ENCODE measurements at places on chromosomes 11 and 22.

DNA sequence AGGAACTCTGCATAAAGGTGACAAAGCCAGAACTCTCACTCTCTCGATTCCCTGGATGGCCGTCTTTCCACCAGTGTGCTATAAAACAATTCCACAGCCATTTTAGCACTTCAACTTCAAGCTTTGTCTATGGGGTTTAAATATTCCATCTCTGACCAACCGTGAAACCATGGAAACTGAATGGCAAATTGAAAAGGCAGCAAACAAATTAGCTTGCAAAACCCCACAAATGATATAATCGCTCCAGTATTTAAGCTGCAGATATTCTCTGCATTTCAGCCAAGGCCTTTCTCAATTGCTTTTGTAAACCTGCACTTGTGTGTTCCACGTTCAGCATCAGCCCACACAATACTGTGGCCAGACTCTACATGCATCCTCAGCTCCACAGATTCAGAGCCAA lies 131.7 kb upstream of the ISX start:
- no peak for DNase-seq

- DNase-seq = no peak
These were observed 74.5 kb upstream of the CSNK2A3 start for GRCh38 chr11:11427542-11427941.

DNA sequence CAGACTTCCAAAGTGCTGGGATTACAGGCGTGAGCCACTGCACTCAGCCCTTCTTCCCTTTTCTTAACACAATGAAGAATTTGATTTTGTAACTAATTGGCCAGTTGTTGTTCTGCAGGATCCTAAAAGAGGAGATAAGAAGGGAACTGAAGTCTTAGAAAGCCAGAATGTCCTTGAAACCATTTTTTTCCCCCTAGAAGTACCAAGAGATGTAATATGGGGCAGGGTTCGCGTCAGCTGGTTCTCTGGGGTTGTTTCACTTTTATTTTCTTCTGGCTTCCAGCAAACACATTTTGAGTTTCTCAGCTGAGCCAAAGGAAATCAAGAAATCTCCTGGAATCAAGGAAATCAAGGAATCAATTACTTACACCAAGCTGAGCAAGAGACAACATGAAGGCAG lies 7.6 kb upstream of the NUCB2 start:
- DNase-seq = no peak

- DNase-seq = no peak
These were observed 15.0 kb upstream of the YWHAH start for GRCh38 chr22:31929167-31929930.

DNA sequence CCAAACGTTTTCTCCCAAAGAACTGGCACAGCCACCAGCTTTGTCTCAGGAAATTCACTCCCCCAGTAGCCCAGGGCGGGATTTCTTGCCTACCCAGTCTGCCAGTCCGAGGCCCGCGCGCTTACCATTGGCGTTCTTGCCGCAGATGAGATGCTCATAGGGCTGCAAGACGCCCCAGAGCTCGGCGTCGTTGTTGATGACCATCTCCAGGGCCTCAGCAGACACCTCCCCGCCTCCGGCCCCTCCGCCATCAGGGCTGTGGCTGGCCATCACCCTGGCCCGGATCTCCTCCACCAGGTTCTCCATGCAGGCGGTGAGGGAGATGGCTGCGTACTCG lies 1.3 kb downstream of the ABTB2 start:
- DNase-seq = no peak

DNA sequence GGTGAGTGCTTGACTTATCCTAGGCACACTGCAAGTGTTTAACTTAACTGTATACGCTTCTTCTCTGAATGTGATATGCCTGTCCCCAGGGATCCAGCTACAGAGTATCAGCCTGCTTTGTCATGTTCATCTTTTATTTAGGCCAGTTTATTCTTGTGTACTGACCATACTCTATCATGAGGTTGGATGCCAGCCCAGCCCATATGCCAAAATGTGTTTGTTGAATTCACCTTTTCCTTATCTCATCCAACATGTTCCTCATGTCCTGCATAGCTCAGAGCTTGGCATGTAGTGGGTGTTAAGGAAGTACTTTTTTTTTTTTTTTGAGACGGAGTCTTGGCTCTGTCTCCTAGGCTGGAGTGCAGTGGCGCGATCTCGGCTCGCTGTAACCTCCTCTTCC lies 116.2 kb downstream of the NCAM1 start:
- no peak for DNase-seq

DNA sequence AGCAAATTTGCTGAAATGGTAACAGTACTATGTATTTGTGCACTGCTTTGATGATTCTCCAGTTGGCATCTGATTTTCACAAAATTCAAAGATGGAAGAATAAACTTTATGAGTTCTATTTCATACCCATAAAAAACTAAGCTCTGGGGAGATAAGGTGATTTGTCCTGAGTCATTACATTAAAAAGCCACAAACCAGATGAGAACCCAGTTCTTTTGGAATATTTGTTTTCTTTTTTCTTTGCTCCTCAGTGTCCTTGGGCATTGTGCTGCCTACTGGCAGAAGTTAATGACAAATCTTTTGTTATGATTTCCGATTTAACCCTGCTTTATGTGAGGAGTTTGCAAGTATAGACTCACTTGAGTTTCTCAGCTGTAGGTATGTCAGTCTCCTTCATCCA lies 45.4 kb upstream of the AMOTL1 start:
- no peak for DNase-seq

GRCh38 chr11:2924381-2924780 lies 4.8 kb downstream of the PHLDA2 start:
- no peak for DNase-seq

- DNase-seq = no peak
These were observed 29.7 kb upstream of the SIK2 start for GRCh38 chr11:111572581-111572980.

DNA sequence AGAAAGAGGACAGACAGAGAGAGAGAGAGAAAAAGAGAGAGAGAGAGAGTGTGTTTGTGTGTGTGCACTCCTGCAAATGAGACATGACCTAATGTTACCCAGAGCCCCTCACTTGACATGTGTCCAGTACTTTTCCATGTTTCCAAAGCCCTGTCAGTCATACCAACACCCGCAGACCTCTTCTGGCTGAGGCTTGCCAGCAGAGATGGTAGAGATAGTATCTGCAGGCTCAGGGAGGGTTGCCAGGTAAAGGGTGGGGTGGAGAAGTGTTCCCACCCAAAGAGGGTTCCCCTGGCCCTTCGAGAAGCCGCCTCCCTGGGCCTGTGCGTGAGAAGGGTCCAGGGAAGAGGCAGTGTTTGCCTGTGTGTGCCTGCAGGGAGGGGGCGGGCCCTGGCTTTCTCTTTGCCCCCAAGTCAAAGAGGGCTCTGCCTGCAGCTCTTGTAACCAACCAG lies 40.7 kb downstream of the POU2F3 start:
- DNase-seq = no peak

DNA sequence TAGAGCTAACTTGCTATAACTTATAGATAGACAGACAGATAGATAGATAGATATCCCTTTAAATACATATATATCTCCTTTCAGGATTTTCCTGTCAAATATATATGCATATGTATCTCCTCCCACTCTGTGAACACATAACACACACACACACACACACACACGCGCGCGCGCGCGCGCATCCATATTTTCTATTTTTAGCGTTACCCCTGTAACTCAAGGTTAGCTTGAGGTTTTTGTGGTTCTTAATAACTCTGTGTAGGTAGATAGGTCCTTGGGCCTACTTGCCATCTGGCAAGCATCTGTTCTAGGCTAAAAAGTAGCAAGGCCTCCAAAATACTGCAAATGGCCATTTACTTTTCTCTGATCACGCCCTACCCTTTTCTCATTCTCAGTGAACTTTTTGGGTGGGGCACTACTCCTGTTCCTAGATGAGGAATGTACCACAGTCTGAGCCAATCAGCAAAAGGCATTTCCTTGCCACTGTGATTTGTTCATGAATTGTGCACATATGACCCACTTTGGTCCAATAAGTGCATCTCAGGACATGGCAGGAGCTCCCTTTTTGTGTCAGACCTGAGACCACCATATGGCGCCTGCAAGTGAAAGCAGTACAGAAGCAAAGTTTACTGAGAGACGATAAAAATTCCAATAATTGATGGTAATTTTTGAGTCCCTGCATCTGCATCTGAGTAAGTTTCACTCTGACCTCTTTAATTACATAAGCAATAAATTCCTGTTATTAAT lies 740.5 kb upstream of the API5 start:
- no peak for DNase-seq

DNA sequence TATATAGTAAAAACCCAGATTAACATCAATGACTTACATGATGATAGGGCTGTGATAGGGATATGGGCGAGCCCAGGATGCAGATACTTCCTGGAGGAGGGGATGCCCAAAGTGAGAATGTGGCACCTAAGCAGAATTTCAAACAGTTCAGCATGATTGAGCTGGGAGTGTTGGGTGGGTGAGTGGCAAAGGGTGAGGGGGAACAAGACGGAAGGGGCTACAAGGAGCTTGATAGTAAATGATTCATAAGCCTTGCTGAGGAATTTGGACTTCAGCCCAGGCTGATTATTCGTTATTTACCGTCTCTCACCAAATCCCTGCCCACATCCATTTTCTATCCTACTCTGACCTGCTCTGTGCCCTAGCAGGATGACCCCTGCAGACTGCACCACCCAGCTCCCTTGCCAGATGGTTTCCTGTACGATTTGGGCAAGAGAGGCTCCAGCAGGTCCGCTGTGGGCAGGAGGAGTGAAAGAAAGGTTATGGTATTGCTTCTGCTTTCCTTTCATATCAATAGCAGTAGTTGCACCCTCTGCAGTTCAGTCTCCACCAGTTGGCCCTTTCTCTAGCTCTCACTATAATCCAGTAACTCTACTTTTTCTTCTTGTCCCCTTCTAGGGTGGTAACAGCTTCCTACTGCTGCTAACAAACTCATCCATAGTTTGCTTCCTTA lies 30.3 kb upstream of the SIK2 start:
- DNase-seq = no peak

DNA sequence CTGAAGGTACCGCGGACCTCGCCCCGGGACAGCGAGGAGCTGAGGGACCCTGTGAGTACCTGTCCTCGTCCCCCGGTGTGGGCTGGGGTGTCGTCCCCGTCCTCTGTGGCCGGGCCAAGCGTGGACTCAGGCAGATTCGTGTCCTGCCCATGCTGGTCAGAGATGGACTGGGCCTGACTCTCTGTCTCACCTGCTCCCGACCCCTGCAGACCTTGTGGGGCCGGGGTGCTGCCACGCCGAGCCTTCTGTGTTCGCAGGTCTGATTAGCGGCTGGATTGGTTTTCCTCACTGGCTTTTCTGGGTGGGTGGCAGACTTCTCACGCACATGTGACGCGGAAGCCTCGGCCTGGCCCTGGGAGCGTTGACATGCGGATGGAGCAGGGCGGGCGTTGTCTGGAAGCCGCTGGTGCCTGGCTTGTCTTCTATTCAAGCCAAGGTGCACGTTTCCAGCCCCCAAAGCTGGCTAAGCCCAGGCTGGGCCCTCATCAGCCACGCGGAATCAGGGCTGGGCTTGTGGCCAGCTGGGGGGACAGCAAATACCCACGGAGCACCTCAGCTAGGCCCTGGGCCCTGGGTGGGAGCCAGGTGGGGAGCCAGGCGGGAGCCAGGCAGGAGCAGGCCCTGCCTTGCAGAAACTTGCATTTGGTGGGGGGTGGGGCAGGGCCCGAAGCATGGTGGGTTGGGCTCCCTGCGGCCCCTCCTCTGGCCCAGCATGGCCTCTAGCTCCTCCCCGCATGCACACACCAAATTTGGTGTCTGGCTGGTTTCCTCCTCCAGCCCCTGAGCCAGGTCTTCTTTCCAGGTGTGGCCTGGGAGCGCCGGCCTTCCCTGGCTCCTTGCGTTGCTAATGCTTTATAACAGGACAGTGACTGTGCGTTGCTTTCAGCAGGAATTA lies 7.0 kb downstream of the GRAMD4 start:
- no peak for DNase-seq

DNA sequence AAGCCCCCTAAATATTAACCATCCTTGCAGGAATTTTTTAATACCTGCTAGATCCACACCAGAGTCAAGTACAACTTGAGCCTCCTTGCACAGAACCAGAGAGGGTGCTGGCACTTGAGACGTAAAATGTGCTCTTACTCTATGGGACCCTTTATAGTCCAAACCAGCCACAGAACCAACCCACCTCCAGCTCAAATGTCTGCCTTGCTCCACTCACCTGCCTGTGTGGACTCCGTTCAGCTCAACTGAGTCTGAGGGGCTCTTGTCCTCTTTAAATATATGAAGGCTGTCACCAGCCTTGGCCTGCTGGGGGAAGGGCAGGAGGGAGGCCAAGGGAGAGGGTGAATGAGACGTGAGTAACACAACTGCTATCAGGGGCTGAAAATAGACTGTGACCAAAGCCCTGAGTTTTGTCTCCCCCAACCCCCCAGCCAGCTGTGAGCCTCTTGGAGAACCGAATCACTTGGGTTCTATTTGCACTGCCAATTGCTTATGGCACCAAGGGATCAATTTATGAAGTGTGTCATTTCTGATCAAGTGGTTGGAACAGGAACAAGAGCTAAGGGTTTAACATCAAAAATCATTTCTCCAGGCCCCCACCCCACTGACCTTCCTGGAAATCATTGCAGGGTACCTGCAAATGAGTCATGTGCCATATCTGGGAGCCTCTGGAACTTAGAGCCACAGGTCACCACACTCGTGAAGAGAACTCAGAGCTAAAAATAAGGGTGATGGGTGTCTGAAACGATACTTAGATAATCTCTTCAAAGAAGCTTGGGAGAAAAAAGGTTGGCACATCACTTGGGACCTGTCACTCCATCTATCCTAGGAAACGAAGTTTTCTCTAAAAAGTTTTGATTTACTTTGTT lies at the start of gene CSRP3:
Gene CSRP3, minus strand, starts transcription at position 247 of the 869 bp plus-strand sequence. CDS start 9,535 bp downstream, outside the sequence.
- no peak for DNase-seq

DNA sequence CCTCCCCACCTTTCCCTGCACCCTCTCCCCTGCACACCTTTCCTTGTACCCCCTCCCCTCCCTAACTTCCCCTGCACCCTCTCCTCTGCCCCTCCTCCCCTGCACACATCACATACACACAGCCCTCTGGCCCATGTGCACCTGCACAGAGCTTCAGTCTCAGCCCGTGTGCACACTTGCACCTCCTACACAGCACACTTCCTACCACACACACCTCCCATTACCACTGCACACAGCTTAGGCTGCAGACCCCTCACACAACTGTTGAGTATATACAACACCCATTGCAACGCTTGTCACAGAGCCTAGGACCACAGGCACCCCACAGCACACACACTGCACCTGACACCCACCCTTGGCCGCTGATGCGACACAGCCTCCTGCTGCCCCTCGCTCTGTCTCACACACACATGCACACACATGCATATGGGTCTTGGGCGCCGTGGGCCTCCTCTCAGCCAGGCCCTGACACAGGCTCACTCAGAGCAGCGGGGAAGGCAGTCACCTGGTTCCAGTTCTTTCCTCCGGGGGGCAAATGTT lies 411 bp downstream of the SIGIRR start:
- no peak for DNase-seq

DNA sequence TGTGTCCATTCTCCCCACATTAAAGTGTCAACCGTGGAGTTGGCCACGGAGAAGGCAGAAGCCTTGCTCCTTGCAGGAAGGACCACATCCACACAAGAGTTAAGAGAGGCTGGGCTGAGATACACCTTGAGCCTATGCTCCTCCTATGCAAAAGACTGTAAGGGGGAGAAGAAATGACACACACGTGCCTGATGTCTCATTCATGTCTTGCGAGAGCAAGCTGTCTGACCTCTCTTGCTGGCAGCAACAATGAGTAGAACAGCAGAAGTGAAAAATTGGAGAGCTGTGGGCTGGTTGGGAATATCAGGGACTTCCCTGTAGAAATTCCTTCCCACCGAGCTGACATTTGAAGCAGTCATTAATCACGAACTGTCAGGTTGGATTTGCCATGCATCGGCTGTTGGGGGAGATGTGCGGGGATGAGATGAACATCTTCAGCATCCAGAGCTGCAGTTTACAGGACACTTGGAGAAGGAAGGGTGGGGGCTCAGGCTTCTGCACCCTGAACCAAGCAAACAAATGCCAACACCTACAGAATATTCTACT lies 139.3 kb downstream of the MYO18B start:
- no peak for DNase-seq

Data from CD4-positive, alpha-beta T cell treated with Interleukin-1 beta for 1 hour (primary cell).